Gastrocnemius medialis (tissue), 4 donors: ENCODE measurements at places on chromosomes 1 and 21. TPM values are rescaled to one million over a fixed set of nuclear protein-coding genes. Genes with fewer than 3 reads are reported as not detected.
A peak's percentile ranks its signal among the peaks of the same experiment; 100 is the strongest.

- no peak for DNase-seq
- peaks cover 7% of the 10 kb centered on the region for H3K27me3 ChIP-seq
- H3K27ac ChIP-seq: no peak overlapping the region
- H3K36me3 ChIP-seq: no peaks in the 10 kb centered on the region
- no peak overlapping the region for H3K4me3 ChIP-seq
Observed at GRCh38 chr21:42389449-42389835, 6.4 kb downstream of the TMPRSS3 start.

DNA sequence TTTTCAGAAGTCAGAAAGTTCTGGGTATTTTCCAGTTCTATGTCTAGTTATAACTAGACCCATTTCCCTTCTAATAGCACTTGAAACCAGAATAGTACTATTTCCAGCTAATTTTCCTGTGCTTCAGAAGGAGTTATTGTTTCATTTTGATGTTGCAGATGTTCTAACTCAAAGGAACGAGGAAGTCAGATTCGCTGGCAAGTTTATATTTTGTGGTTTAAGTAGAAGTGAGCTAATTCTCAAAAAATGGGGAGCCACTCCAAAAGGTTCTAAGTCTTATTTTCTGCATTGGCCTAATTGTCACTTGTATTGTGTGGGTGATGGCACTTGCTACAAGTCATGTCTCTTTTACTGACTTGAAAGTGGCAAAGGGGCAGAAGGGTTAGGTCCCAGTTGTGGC lies 18.1 kb downstream of the CCDC185 start:
- H3K4me1 ChIP-seq: no peaks in the 10 kb centered on the region
- no peak overlapping the region for H3K4me3 ChIP-seq

GRCh38 chr1:37040261-37040660 lies 5.9 kb upstream of the GRIK3 start:
- no peaks in the 10 kb centered on the region for H3K36me3 ChIP-seq
- peaks cover 56% of the 10 kb centered on the region for H3K27me3 ChIP-seq
- no peaks in the 10 kb centered on the region for H3K4me1 ChIP-seq
- no peak for DNase-seq

The SH3BGR gene
- 122 TPM for total RNA-seq

GRCh38 chr1:186812570-186812969 lies 16.2 kb upstream of the PLA2G4A start:
- H3K4me3 ChIP-seq: no peak overlapping the region
- H3K4me1 ChIP-seq: no peaks in the 10 kb centered on the region
- no peak overlapping the region for H3K27ac ChIP-seq
- DNase-seq: no peak
- no peaks in the 10 kb centered on the region for H3K36me3 ChIP-seq

The BTBD8 gene
- total RNA-seq: 5.7 TPM

GRCh38 chr21:35016071-35016470 lies 33.0 kb downstream of the RUNX1 start:
- no peak for DNase-seq
- no peak overlapping the region for H3K4me3 ChIP-seq
- H3K4me1 ChIP-seq: no peaks in the 10 kb centered on the region

GRCh38 chr21:34900376-34900775 lies 148.7 kb downstream of the RUNX1 start:
- no peaks in the 10 kb centered on the region for H3K27me3 ChIP-seq
- H3K27ac ChIP-seq: no peak overlapping the region
- no peaks in the 10 kb centered on the region for H3K4me1 ChIP-seq
- no peak overlapping the region for H3K4me3 ChIP-seq
- no peak for DNase-seq

DNA sequence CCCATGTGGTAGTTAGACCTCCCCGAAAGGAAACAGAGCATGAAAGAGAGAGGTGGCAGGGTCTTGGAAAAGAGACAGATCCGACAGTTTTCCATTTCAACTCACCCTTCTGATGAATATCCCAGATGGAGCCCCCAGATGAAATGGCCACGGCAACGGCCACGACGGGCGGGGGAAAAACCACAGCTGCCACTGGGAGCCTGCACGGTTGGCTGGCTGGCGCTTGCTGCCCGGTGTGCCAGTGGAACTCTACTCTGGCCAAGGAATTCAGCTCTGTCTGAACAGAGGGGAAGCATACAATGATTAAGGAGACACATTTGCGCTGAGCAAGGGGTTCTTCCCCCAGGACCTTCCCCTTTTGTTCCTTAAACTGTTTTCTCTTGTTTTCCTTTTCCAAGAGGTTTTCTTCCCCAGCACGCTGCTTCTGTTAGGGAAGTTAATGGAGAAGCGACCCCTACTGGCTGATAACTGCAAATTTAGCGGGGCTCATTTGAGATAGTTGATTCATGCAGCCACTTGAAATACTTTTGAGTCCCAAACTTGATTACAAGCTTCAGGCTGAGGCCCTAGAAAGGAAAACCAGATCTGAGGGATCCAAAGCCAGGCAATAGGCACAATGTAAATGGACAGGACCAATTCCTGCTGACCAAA lies 1122.5 kb downstream of the NCAM2 start:
- H3K4me1 ChIP-seq: no peaks in the 10 kb centered on the region
- no peak overlapping the region for H3K4me3 ChIP-seq
- no peak overlapping the region for H3K27ac ChIP-seq
- no peaks in the 10 kb centered on the region for H3K27me3 ChIP-seq
- DNase-seq: no peak

- no peak overlapping the region for H3K27ac ChIP-seq
- H3K27me3 ChIP-seq: no peaks in the 10 kb centered on the region
- no peak for DNase-seq
- no peaks in the 10 kb centered on the region for H3K36me3 ChIP-seq
- no peaks in the 10 kb centered on the region for H3K4me1 ChIP-seq
- no peak overlapping the region for H3K4me3 ChIP-seq
Observed at GRCh38 chr21:31185663-31186062, 147.4 kb upstream of the KRTAP19-8 start.

The IQGAP3 gene
- not detected for total RNA-seq

GRCh38 chr1:182389619-182390047 lies 2.0 kb downstream of the GLUL start:
- peak overlapping the region; percentile 96 for H3K27ac ChIP-seq
- DNase-seq: no peak
- H3K36me3 ChIP-seq: peaks cover 31% of the 10 kb centered on the region
- peak overlapping the region; percentile 83 for H3K4me3 ChIP-seq
- H3K27me3 ChIP-seq: no peaks in the 10 kb centered on the region

- DNase-seq: no peak
- H3K4me1 ChIP-seq: peaks cover 20% of the 10 kb centered on the region
- no peak overlapping the region for H3K4me3 ChIP-seq
- H3K27me3 ChIP-seq: no peaks in the 10 kb centered on the region
- H3K27ac ChIP-seq: no peak overlapping the region
- H3K36me3 ChIP-seq: no peaks in the 10 kb centered on the region
Observed at GRCh38 chr1:216822480-216822879, 99.3 kb upstream of the ESRRG start.

The VANGL2 gene
- 0.78 TPM for total RNA-seq

- H3K4me1 ChIP-seq: no peaks in the 10 kb centered on the region
- H3K27ac ChIP-seq: no peak overlapping the region
- H3K4me3 ChIP-seq: no peak overlapping the region
- DNase-seq: no peak
Observed at GRCh38 chr1:71882637-71883036, 399.7 kb downstream of the NEGR1 start.
